Activated CD4-positive, alpha-beta T cell treated with anti-CD3 and anti-CD28 coated beads, Interleukin-2, amount 50 U/mL, for 1 hour (primary cell): ENCODE measurements at places on chromosomes 12 and 14.

- no peak for DNase-seq
These were observed 14.6 kb upstream of the DNAL1 start for GRCh38 chr14:73630009-73630780.

DNA sequence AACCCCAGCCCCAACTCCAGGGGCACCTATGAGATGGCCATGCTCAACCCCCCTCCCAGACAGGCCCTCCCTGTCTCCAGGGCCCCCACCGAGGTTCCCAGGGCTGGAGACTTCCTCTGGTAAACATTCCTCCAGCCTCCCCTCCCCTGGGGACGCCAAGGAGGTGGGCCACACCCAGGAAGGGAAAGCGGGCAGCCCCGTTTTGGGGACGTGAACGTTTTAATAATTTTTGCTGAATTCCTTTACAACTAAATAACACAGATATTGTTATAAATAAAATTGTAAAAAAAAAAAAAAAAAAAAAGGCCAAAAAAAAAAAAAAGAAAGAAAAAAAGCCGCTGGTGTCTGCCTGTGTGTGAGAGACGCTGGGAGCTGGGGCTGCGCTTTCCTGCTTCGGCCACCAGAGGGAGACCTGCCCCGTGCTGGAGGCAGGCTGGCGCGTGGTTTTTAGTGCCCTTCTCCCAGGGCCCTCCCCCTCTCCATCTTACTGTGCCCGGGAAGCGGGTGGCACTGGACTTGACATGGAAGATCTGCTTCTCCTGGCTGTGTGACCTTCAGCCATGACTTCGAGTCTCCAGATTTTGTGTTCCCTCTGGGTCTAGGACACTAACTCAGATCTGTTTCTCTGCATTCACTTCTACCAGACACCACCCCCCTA, 3.4 kb upstream of the NXPH4 start:
- peak; percentile 84 for DNase-seq

GRCh38 chr12:53180931-53181645, 363 bp upstream of the CSAD start:
- peak; percentile 71 for DNase-seq

DNA sequence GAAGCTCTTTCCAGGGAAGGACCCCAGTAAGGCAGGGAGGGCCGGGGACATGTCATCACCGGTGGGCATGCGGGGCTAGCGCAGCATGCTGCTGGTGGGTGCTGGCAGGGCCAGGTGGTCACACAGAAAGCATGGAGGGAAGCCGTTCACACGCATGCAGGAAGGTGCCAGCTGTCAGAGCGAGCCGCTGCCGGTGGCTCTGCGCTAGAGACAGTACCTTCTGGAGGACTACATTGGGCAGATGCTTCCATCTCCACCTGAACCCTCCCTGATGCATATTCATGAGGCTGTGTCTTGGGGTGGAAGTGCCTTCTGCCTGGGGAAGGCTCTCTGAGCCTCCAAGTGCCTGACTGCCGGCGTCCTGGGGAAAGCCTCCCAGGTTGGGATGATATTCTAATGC, 203.8 kb downstream of the CALM1 start:
- no peak for DNase-seq

DNA sequence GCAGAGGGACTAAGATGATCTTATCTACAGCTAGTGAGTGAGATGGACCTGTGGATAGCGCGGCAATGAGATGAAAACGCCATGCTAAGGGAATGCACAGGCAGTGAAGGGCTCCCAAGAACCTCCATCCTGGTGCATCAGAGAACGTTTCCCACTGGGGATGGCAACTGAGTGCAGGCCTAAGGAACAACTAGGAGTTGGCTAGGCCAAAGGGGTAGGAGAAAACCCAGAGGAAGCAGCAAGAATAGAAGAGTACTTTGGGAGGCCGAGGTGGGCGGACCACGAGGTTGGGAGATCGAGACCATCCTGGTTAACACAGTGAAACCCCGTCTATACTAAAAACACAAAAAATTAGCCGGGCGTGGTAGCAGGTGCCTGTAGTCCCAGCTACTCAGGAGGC, 24.6 kb upstream of the BATF start:
- no peak for DNase-seq

DNA sequence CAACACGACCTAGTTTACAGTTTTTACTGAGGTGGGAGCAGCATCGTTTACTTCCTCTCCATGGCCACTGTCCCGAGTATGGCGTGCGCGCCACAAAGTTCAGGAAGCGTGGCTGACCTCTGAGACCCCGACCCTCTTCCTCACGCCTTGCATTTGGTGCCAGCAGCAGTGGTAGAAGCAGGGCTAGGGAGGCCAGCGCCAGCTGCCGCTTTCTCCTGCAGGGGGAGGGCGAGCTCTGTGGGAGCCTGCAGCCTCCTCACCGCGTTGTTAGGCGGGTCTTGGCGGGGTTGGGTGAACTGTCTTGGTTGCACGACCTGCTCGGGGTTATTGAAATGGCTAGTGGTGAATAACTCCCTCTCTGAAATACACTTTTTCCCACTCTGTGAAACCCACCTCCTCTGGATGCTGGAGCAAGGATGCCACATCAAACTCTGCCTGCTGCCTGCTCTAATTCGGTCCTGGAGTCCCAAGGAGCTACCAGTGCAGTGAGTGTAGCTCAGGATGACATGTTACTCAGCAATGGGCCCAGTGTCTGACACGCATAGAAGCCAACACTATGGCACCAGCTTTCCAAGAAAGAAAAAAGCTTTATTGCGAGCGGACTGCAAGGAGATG, 22.3 kb upstream of the TDRD9 start:
- peak; percentile 35 for DNase-seq

- no peak for DNase-seq
These were observed 34.4 kb upstream of the PMCH start for GRCh38 chr12:102232036-102232435.
